ENCODE measurements at places on chromosomes 2 and 18.

- no peak for DNase-seq
Observed at GRCh38 chr2:201004370-201004769, 40.9 kb upstream of the ORC2 start.

- no peak for DNase-seq
Observed at GRCh38 chr2:61090386-61090921, 24.8 kb downstream of the SANBR start.

DNA sequence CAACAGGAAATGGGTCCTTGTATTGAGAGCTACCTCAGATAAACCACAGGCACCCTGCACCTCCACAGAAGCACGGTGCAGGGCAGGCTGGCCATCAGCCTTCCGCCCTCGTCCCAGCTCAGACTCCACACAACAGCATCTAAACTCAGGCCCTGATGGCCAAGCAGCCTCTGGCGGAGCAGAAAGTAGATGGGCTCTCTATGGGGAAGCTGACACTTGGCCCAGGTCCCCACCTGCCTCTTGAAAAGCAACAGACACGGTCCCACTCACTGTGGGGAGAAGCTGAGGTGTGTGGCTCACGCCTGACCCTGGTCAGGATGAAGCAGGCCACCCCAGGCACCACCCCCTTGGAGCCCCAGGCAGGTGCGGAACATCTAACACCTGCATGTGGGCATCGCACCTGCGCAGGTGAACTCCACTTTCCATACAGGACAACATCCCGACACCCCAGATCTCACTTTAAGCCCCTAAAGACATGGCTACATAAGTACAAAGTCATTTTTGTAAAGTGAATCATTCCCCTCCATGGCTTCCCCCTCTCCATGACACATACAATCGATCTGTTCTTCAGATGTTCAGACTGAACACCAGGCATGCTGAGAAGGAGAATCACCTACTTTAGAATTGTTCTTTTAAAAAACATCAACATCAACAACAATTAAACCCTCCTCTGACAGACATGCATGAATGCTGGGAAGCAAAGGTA, 208.4 kb downstream of the ZBTB7C start:
- DNase-seq = no peak

DNA sequence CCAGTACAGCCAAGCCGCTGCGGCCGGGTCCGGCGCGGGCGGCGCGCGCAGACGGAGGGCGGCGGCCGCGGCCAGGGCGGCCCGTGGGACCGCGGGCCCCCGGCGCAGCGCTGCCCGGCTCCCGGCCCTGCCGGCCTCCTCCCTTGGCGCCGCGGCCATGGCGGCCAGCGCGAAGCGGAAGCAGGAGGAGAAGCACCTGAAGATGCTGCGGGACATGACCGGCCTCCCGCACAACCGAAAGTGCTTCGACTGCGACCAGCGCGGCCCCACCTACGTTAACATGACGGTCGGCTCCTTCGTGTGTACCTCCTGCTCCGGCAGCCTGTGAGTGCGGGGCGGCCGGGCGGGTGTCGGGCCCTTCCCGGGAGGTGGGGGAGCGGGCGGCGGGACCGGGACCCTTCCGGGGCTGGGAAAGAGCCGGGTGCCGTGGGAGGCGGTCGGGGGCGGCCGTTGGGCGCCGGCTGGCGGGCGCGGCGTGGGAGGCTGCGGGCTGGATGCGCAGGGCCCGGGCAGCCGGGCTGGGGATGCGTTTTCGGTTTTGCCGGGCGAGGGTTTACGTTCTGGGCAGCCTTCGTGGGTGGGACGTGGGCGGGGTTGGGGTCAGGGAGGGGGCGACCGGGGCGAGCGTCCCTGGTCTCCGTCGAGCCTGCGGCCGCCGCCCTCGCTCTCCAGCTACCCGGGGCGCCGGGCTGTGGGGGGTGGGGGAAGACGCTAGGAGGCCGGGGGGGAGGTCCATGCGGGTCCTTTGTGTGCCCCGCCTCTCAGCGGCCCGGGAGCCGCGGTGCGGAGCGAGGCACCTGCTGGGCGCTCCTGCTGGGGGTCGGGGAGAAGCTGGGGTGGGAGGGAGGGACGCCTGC, 537 bp downstream of the AGFG1 start:
- peak; percentile 52 for DNase-seq

GRCh38 chr2:141381946-141382345, 748.9 kb downstream of the LRP1B start:
- DNase-seq = no peak

- no peak for DNase-seq
Observed at GRCh38 chr2:202700075-202700901, 65.5 kb downstream of the FAM117B start.

DNA sequence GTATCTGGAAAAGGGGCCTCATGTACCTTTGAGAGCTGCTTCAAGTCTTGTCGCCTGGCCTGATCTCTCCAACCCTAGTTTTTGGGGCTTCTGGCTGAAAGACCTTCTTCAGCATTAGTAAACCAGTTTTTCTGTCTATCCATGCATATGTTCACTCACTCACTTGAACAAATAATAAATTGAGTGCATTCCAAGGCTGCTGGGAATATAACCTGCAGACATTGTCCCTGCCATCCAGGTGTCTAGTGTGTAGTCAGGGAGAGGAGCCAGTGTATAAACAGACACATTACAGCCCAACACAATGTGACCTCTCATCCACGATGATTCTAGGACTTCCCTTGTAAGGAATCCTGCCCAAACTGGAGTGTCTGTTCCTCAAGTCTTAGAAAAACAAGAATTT, 262.1 kb downstream of the PRKCE start:
- DNase-seq = no peak

GRCh38 chr2:236964291-236964690, 121.4 kb upstream of the COPS8 start:
- no peak for DNase-seq

GRCh38 chr2:9388950-9389911, 34.1 kb downstream of the ITGB1BP1 start:
- no peak for DNase-seq

DNA sequence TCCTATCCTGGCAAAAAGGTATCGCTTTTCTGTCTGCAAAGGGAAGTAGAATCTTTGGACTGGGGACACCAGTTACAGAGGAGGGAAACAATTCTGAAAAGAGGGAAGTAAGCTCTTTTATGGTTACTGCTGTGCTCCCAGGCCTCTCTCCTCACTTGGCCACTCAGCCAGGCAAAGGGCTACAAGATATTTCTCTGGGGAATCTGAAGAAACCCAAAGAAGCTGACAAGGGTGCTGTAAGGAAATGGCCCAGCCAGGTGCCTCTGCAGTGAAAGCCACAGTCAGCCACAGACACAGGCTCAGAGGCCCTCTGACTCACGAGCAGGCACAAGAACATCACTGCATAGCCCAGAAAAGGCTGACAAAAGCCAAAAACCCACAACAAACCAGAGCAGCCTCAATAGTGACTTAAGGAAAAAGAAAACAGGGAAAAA, 5.8 kb downstream of the HDLBP start:
- peak; percentile 33 for DNase-seq

DNA sequence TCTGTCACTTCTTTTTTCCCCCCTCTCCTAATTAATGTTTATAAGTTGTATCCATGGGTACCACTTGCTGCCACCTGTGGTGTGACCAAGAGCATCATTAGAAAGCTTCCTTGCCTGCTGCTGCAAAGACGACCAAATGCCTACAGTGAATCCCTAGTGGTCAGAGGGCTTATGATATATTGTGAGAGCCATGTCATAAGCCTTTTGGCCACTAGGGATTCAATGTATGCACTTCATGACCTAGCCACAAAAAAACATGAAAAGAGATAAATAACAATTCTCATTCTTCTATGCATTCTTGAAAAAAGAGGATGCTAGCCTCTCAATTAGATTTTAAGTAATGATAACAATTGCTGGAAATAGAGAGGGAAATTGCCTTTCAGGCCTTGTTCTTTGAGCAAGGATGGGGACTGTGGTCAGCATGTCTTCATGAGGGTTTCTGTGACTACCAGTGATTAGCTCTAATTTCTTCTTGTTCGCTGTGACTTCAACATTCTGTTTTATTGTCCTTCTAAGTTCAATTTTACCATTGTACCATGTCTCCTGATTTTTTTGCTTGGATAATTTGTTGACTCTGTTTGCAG, 435.3 kb downstream of the TGIF1 start:
- no peak for DNase-seq

GRCh38 chr18:77762642-77763041, 513.0 kb downstream of the GALR1 start:
- DNase-seq = no peak

GRCh38 chr2:10919771-10920621, 8.3 kb downstream of the KCNF1 start:
- no peak for DNase-seq

- DNase-seq = no peak
Observed at GRCh38 chr2:108323619-108324018, 34.9 kb downstream of the SULT1C2 start.

DNA sequence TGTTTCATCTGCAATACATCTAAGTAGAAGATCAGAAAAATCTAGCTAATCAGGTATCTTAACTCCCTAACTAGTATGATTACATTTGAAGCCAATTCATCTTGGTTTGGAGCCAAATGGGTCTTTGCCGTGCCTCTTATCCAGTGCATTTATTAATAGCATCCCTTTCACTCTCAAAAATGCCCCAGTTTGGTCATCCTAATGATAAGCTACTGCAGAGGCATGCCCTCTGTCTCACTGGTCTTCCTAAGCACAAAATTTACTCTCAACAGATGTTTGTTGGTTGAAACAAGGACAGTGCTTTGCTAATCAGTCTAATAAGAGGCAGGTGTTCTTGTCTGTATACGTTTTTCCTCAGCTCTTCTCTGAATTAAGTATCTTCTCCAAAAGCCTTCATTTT, 403.2 kb downstream of the RAD51AP2 start:
- DNase-seq = no peak

- no peak for DNase-seq
Observed at GRCh38 chr18:41009926-41010325, 945.1 kb upstream of the PIK3C3 start.

DNA sequence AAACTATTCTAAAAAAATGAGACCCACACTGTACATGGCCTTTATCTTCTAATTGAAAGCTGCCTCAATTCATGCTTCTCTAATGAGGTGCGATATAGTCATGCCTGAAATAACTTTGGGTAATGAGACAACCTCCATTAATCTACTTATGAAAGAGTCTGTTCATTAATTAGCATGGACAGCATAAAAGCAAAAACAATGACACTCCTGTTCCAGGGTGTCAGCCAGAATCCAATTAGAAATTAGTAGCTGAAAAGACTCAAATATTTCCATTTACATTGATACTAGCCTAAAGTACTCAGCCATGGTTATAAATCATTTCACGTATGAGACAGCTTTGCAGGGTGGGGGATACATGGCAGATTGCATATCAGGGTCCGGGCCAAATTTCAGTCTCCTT, 288.7 kb downstream of the AKAIN1 start:
- DNase-seq = no peak

GRCh38 chr2:173193925-173194324, 118.3 kb downstream of the MAP3K20 start:
- DNase-seq = no peak

GRCh38 chr2:61910603-61911002, 5.1 kb downstream of the COMMD1 start:
- DNase-seq = no peak

- DNase-seq = no peak
Observed at GRCh38 chr2:149731079-149731478, 143.5 kb upstream of the MMADHC start.

GRCh38 chr2:59996855-59997254, 556.6 kb downstream of the BCL11A start:
- DNase-seq = no peak

GRCh38 chr2:176380341-176380740, 111.1 kb downstream of the MTX2 start:
- DNase-seq = no peak

DNA sequence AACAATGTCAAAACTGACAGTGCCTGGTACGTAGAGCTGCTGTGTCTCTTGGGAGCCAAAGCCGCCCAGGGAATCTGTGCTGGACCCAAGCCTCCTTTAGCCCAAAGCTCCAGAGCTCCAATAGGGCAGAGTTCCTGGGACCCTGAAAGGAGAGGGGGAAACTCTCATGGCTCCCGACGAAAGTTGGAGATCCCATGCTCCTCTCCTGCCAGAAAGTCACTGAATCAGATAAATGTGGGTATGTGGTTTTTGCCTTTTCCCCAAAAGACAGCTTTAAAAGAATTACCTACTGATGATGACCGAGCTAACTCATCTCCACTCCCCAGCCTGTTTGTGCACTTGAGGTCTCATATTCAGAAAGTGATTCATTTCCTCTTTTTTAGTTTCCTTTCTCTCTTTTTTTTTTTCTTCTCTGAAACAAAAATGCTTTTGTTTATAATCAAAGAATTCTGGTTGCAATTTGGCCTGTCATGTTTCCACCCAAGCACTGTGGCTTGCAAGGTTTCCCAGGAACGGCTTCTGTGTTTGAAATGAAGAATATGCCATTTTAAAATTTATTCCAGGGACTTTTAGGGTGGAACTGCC, 14.1 kb upstream of the PMAIP1 start:
- no peak for DNase-seq

DNA sequence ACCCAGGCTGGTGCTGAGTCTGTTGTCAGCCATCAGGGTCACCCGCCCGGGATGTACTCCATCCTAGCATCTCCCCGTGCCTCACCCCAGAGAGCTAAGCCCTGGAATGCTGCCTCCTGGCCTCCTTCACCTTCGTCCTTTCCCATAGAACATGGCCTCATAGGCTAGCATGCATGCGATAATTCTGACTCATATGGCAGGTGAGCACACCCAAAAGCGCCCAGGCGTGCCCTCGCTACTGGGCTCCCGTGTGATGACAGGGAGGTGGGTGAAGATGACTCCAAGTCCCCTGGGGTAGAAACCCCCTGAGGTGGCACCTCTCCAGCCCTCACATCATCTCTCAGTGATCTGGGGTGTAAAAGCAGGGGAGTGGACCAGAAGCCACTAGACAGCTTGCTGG, 7.3 kb downstream of the SPR start:
- no peak for DNase-seq

DNA sequence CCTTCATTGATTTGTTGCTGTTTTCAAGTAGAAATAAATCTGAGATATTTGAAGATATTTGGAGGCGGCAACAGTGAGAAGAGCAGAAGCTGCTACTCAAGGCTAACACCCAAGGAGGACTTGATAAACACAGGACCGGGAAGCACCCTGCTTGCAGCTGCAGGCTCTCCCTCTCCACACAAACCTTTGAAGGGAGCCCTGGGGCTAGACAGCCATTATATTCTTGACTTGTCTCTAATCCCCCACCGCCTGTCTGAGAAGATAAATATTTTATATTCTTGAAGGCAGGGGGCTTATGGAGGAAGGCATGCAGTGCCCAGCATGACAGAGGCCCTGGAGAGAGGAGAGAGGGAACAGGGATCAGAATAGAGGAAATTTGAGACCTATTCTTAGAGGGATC, 50.9 kb upstream of the SMAD2 start:
- no peak for DNase-seq

DNA sequence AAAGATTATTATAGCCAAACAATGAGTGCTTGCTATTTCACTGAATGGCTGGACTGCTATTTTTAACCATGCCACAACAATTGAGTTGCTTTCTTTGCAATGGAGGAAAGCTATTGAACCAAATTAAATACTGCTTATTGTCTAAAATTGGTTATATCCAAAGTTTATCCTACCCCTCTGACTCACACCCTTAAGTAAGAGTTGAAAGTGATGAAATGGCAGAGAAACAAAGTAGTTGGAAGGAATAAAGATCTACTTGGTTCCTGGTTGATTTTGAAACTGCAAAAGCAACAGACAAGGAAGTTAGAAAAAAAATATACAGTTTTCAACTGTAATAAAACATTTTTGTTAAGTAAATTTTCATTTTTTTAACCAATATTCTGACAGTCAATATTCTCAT, 47.5 kb downstream of the EML4 start:
- no peak for DNase-seq

All from stimulated activated CD4-positive, alpha-beta T cell treated with anti-CD3 and anti-CD28 coated beads, TNF-alpha, amount 100 ng/mL, for 4 hours (primary cell).